Naive thymus-derived CD4-positive, alpha-beta T cell (primary cell): ENCODE measurements at places on chromosomes 7 and 10.

- H3K4me1 ChIP-seq, result no peaks in the 10 kb centered on the region
- H3K27ac ChIP-seq, result no peak overlapping the region
- H3K4me3 ChIP-seq, result no peak overlapping the region
These were observed 95.7 kb downstream of the BICC1 start for GRCh38 chr10:58608351-58608750.

- no peaks in the 10 kb centered on the region for H3K36me3 ChIP-seq
- H3K4me3 ChIP-seq, result no peak overlapping the region
- H3K27ac ChIP-seq, result no peak overlapping the region
These were observed 167.7 kb upstream of the TNRC18 start for GRCh38 chr7:5591278-5591874.

- H3K27ac ChIP-seq, result no peak overlapping the region
- no peaks in the 10 kb centered on the region for H3K36me3 ChIP-seq
- H3K4me3 ChIP-seq, result no peak overlapping the region
- no peaks in the 10 kb centered on the region for H3K27me3 ChIP-seq
- peaks cover 10% of the 10 kb centered on the region for H3K4me1 ChIP-seq
- DNase-seq, result no peak
These were observed 141.6 kb downstream of the GPR85 start for GRCh38 chr7:112945046-112945445.

GRCh38 chr7:151251328-151251688 is 2.8 kb upstream of the SMARCD3 start:
- H3K36me3 ChIP-seq, result no peaks in the 10 kb centered on the region
- H3K4me3 ChIP-seq, result peak overlapping the region; percentile 9
- H3K27ac ChIP-seq, result no peak overlapping the region
- DNase-seq, result no peak
- no peaks in the 10 kb centered on the region for H3K4me1 ChIP-seq

DNA sequence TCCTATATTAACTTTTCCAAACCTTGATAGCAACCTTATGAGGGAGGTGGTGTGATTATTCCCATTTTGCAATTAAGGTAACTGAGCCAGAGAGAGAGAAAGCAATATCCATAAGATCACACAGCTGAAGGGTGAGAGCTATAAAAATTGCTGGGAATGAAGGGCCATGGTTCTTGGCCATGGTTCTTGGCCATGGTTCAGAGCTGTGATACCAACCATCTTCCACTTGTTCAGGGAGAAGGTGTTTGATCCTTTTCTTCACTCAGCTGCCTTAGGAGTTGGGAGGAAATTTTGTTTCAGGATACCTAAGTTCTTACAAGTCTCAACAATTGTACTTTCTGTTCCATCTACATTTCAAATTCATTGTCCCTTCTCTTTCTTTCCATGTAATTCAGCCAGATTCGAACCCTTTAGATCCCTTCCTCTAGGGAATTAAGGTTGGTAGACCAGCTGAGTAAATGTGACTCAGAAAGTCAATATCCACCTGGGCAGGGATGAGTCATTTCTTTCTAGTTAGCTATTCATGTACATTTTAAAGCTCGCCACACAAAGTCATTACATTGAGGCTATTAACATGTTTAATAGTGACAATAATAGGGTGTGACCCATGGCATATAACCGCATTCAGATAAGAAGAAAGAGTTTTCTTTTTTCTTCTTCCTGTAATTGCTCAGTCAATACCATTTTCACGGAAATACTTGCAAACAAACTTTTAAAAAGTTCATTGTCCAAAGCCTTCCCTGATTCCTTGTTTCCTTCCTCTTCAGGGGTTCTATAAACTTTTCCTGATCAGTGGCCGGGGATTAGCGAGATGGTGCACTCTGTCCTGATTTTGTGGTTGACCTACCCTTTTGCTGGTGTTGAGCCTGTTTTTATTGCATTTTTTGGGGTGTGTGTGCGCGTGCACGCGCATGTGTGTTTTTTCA is 143.4 kb downstream of the TCF7L2 start:
- DNase-seq, result no peak
- peaks cover 12% of the 10 kb centered on the region for H3K4me1 ChIP-seq
- no peaks in the 10 kb centered on the region for H3K27me3 ChIP-seq
- H3K4me3 ChIP-seq, result no peak overlapping the region

- H3K27me3 ChIP-seq, result peaks cover 4% of the 10 kb centered on the region
- no peak overlapping the region for H3K4me3 ChIP-seq
These were observed 4.7 kb upstream of the SLIT1 start for GRCh38 chr10:97190450-97190849.

DNA sequence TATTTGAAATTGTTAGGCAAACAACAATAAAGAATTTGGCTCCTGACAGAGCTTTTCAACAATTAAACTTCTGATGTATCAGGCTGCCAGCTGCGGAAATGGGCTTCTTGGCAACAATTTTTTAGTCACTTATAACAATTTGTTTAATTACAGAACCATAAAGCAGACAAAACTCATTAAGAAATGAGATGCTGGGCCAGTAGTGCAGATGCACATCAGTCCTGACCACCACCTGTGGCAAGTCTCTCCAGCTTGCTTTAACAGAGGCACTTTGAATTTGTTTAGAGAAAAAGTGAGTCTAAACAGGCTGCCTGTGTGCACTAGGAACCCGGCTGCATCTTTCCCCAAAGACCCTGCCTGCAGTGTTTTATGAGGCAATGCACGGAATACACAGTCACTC is 1124.4 kb downstream of the NXPH1 start:
- H3K36me3 ChIP-seq, result no peaks in the 10 kb centered on the region
- no peaks in the 10 kb centered on the region for H3K4me1 ChIP-seq
- H3K27ac ChIP-seq, result no peak overlapping the region
- H3K27me3 ChIP-seq, result no peaks in the 10 kb centered on the region
- no peak for DNase-seq

- H3K36me3 ChIP-seq, result no peaks in the 10 kb centered on the region
- H3K4me3 ChIP-seq, result no peak overlapping the region
- no peak overlapping the region for H3K27ac ChIP-seq
- H3K4me1 ChIP-seq, result no peaks in the 10 kb centered on the region
These were observed 18.9 kb downstream of the PLEKHS1 start for GRCh38 chr10:113770346-113770745.

DNA sequence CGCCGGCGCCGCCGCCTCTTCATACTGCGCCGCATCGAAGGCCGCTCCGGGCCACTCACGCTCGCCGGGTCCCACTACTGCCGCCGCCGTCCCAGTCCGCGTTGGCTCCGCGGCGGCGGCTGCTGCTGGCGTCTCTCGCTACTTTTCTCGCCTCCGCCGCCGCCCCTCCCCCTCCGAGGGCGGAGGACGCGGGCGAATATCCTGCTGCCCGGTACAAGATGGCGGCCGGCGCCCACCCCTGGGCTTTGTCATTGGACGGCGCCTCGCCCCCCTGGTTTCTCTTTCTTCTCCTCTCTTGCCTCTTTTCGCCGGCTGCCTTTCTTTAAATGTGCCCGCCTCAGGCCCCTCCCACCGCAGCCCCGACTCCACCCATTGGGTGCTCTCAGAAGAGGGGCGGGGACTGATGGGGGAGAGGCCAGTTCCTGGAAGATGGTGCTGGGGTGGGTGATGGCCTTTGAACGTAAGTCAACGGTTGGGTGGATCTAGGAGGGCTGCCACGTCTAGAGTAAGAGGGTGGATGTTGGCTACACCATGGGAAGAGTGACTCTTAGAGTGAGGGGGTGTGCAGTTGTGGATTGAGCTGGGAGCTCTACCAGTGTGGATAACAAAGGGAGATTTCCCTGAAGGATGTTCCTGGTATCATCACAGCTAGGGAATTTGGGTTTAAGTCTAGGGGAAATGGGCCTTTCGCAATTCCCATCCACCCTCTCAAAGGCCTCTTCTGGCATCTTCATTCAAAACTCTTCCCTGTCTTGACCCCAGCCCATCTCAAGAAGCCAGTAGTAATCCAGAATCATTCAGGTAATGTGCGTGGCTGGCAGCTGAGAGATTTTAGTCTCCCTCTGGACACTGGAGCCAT is at the start of gene CCDC71L:
Gene CCDC71L, minus strand, starts transcription at position 297 of the 859 bp plus-strand sequence. Its CDS starts 262 bp downstream, at position 35.
- H3K27ac ChIP-seq, result peak within 1 kb of the TSS; percentile 68
- H3K4me3 ChIP-seq, result peak within 1 kb of the TSS; percentile 73
- peaks cover 16% of the 10 kb centered on the region for H3K4me1 ChIP-seq
- peak; percentile 89 for DNase-seq
- H3K36me3 ChIP-seq, result no peaks in the 10 kb centered on the region
- H3K27me3 ChIP-seq, result no peaks in the 10 kb centered on the region

GRCh38 chr7:17618652-17618974 is 320.2 kb downstream of the AHR start:
- H3K36me3 ChIP-seq, result no peaks in the 10 kb centered on the region
- DNase-seq, result no peak
- no peak overlapping the region for H3K4me3 ChIP-seq
- H3K4me1 ChIP-seq, result no peaks in the 10 kb centered on the region
- no peak overlapping the region for H3K27ac ChIP-seq

DNA sequence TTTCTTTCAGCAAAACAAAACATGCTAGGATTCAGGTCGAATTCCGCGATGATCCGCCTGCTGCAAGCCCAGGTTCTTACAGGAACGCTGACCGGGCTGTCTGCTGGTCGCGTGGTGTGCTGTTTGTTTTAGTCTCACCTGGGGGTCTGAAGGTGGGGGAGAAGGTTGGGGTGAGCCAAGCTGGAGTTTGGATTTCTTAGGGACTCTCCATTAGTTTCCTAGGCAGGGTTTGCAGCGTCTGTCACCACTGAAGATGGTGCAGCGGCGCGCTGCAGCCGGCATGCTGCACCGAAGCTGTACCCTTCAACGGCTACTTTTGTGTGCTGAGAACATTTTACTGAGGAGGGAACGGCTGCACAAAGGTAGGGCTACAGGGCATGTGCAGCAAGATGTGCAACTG is 48.7 kb downstream of the GCC1 start:
- no peaks in the 10 kb centered on the region for H3K27me3 ChIP-seq
- H3K27ac ChIP-seq, result no peak overlapping the region

DNA sequence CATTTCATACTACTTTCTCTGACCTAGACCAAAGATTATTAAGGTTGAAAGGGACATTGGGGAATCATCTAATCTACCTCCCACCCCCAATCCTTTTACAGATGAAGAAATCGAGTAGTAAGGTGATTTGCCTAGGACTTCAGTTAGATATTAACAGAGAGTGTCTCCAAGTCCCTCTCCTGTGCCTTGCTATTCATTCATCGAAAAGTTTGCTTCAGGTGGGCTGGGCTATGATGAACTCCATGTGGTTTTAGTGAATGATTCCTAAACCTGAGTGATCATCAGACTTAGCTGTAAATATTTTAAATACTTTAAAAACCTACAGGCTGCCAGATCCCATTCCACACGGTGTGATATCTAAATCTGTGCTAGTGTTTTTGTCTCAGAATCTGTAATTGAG is 259.4 kb upstream of the SORCS1 start:
- no peak for DNase-seq
- no peaks in the 10 kb centered on the region for H3K4me1 ChIP-seq
- no peak overlapping the region for H3K27ac ChIP-seq
- H3K36me3 ChIP-seq, result no peaks in the 10 kb centered on the region
- H3K4me3 ChIP-seq, result no peak overlapping the region

GRCh38 chr10:12332572-12333379 is 16.6 kb upstream of the CAMK1D start:
- H3K36me3 ChIP-seq, result no peaks in the 10 kb centered on the region
- no peak overlapping the region for H3K27ac ChIP-seq
- DNase-seq, result no peak
- H3K27me3 ChIP-seq, result no peaks in the 10 kb centered on the region
- no peak overlapping the region for H3K4me3 ChIP-seq

DNA sequence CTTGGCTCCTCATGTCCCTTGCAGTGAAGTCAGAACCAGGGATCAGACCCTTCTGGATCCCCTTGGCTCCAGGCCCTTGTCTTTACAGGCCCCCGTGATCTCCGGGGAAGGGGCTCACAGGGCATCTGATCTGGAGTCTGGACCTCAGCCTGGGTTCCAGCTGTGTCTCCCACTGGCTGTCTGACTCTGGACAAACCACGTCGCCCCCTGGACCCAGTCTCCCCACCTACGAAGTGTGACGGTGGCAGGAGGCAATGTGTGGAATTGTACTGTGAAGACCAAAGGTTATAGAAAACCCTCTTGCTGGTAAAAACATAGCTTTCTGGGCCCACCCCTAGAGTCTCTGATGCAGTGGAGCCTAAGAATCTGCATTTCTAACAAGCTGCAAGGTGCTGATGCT is 15.5 kb upstream of the C10orf71 start:
- H3K27me3 ChIP-seq, result no peaks in the 10 kb centered on the region
- no peaks in the 10 kb centered on the region for H3K4me1 ChIP-seq
- H3K36me3 ChIP-seq, result no peaks in the 10 kb centered on the region
- H3K27ac ChIP-seq, result no peak overlapping the region
- DNase-seq, result no peak
- H3K4me3 ChIP-seq, result no peak overlapping the region

DNA sequence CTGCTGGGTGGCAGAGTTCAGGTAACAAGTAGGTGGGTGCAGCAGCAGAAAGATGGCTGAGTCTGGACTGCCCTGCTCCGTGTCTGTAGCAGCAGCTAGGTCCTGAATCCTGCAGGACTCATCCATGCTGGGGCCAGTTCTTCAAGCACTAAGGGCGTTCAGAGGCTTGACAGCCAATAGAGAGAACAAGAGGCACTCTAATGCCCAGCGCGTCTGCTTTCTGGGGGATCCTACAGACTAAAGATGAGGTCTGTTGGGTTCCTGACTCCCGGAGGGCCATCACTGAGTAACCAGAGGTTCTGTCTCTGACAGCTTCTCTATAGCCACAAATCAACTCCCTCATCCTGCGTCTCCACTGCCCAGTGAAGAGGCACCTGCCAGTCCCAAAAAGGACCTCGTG is 125.5 kb downstream of the PTPN20 start:
- H3K27me3 ChIP-seq, result no peaks in the 10 kb centered on the region
- no peak for DNase-seq
- no peak overlapping the region for H3K27ac ChIP-seq
- H3K36me3 ChIP-seq, result no peaks in the 10 kb centered on the region

DNA sequence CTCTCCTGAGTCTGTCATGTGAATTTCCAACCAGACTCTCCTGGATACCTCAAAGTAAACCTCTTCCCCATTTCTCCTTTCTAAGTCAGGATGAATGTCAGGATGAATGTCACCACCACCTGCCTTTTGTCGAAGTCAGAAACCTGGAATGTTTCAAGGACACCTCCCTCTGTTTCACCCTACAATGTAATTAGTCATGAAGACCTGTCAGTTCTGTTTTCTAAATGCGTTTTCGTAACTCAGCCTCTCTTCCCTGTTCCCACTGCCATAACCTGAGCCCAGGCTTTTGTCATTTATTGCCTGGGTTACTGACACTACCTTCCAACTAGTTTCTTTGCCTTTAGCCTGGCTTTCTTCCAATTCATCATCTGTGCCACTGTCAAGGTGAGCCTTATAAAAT is 5.5 kb upstream of the STN1 start:
- H3K4me1 ChIP-seq, result peaks cover 14% of the 10 kb centered on the region
- H3K4me3 ChIP-seq, result no peak overlapping the region
- no peak overlapping the region for H3K27ac ChIP-seq
- H3K36me3 ChIP-seq, result no peaks in the 10 kb centered on the region
- no peak for DNase-seq

GRCh38 chr7:29956487-29956836 is 33.1 kb downstream of the SCRN1 start:
- H3K36me3 ChIP-seq, result no peaks in the 10 kb centered on the region
- peaks cover 8% of the 10 kb centered on the region for H3K4me1 ChIP-seq

- no peak overlapping the region for H3K27ac ChIP-seq
- no peak overlapping the region for H3K4me3 ChIP-seq
- no peaks in the 10 kb centered on the region for H3K27me3 ChIP-seq
These were observed 430.8 kb downstream of the PLXNA4 start for GRCh38 chr7:132145466-132145865.
